ENCODE measurements at places on chromosomes 1 and 21.

GRCh38 chr1:152427458-152427857 lies 13.4 kb upstream of the CRNN start:
- DNase-seq, result no peak

DNA sequence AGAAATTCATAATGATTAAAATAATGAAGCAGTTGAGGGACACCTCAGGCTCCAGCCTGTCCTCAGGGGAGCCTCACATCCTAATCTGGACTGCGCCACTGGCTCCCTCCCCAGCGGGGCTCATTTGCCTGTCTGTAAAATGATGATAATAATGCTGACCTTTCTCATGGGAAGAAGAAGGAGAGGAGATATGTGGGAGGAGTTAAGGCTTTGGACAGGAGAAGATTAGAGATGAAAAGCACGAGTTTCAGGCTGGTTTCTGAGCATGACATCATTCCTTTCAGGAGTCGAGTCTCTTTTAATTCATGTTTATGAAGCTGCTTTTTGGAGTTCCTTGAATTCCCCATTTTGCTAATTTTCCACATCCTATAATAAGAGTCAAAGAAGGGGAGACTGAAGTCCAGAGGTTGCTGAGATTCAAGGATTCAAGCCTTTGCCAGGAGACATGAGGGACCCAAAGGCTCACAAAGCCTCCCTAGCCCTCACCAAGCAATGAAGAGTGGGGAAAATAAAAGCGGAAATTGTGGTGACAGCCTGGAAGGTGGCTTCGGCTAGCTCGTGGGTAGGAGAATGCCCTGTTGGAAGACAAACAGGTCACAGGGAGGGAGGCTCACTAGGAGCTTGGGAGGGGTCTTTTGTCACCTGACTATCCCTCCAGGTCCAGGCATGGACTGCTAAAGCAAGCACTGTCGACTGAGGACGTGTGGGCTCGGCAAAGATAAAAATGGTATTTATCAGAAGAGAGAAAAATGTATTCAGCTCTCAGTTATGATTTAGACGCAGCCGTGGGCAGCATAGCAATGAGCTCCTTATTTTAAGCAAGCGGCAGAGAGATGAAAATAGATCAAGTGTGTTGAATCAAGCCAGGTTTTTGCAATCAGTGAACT lies 27.5 kb upstream of the STMN1 start:
- DNase-seq, result no peak

GRCh38 chr1:57887964-57888491 lies 464.2 kb upstream of the DAB1 start:
- DNase-seq, result no peak

DNA sequence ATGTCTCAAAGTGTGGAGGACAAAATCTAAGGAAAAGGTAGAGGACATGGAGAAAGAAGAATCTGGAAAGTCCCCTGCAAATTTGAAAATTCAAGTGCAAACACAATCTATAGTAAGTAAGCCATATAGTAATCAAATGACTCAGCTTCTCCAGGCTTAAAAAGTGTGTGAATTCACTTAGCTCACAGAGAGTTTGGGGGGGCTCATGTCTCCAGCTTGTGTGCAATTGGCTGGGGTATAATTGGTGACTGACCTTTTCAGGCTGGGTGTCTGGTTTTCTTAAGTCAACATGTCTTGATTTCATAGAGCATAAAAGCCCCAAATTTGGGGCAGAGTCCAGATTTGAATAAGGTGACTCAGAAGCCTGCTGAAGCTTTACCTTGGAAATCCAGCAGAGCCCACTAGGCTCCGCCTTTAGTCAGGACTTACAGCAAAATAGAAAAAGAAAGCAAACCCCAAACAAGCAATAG lies 8.6 kb downstream of the CLDN14 start:
- DNase-seq, result no peak

DNA sequence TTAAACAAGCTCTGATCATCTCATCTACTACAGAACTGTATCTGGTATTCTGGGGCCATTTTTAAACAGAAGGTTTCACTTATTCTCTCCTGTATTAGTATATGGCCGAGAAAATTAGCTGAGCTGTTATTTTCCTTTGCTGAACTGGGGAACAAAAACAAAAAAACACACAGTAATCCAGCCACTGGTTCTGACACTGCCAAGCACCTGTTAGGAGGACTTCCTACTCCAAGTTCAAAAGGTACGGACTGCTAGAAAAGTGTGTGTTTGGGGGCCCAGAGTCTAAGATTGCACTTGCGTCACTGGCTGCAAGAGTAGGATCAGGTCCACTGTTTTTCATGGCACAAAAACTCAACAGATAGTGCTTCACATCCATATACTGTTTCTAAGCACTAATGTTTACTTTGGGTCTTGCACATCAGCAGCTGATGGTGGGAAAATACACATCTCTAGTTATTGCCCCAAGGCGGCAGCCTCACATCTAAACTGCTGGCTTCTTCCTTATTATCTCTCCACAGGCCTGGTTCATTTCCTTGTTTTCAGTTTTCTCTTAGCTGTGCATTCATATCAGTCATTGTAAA lies 226.1 kb downstream of the FGGY start:
- DNase-seq, result no peak

DNA sequence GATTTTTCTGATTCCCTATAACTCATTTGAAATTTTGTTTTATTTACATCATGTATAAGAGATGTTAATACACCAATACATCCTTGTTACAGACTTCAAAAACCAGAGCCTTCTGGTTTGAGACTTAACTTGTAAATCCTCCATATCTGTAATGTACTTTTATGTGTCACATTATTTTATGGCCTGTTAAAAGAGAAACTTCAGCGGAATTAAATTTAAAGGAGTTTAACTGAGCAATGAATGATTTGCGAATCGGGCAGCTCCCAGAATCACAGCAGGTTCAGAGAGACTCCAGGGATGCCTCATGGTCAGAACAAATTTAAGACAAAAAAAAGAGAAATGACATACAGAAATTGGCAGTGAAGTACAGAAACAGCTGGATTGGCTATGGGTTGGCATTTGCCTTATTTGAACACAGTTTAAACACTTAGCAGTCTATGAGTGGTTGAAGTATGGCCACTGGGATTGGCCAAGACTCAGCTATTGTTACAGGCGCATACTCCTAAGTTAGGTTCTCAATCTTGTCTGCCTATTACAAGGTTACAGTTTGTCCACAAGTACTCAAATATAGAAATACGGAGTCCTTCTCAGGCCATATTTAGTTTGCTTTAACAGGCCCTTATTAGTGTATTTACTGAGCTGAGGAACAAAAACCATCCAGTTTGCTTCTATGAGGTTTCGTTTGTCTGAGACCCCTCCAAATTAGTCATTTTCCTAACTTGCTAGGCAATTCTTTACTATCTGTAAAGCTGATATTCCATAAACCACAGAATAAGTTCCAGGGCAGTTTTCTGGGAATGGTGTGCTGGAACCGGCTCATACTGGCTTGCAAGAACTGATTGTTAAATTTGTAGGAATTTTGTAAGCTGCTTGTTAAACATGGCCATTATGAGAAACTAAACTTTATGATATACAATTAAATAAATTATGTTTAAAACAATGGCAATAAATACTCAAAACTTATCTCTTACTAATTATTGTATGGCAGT lies 56.2 kb upstream of the WDR26 start:
- DNase-seq, result no peak

GRCh38 chr1:230263568-230264195 lies 162.4 kb downstream of the PGBD5 start:
- no peak for DNase-seq

- DNase-seq, result no peak
Observed at GRCh38 chr1:98292994-98293393, 368.5 kb upstream of the SNX7 start.

DNA sequence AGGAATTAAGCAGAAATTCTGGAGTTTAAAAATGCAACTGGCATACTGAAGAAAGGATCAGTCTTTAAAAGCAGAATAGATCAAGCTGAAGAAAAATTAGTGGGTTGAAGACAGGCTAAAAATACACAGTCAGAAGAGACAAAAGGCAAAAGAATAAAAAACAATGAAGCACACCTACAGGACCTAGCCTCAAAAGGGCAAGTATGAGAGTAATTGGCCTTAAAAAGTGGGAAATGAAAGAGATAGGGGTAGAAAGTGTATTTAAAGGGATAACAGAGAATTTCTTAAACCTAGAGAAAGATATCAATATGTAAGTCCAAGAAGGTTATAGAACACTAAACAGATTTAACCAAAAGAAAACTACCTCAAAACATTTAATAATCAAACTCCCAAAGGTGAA lies 152.4 kb downstream of the GPATCH2 start:
- DNase-seq, result no peak

GRCh38 chr1:226654046-226654667 lies 84.9 kb downstream of the ITPKB start:
- no peak for DNase-seq

- DNase-seq, result no peak
Observed at GRCh38 chr1:206832352-206832880, 33.0 kb upstream of the IL20 start.

- no peak for DNase-seq
Observed at GRCh38 chr1:224199679-224200078, 16.6 kb downstream of the DEGS1 start.

- no peak for DNase-seq
Observed at GRCh38 chr1:16393570-16394521, 26.8 kb downstream of the SZRD1 start.

DNA sequence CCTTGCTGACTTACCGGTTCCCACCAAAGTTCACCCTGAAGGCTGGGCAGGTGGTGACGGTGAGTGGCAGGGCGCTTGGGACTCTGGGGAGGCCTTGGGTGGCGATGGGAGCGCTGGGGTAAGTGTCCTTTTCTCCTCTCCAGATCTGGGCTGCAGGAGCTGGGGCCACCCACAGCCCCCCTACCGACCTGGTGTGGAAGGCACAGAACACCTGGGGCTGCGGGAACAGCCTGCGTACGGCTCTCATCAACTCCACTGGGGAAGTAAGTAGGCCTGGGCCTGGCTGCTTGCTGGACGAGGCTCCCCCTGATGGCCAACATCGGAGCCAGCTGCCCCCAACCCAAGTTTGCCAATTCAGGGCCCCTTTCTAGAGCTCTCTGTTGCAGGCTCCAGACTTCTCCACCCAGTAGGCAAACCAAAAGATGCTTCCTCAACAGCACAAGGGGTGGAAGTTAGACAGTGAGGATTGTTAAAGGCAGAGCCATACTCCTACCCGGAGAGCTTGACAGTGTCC lies 16.4 kb upstream of the SEMA4A start:
- DNase-seq, result no peak

DNA sequence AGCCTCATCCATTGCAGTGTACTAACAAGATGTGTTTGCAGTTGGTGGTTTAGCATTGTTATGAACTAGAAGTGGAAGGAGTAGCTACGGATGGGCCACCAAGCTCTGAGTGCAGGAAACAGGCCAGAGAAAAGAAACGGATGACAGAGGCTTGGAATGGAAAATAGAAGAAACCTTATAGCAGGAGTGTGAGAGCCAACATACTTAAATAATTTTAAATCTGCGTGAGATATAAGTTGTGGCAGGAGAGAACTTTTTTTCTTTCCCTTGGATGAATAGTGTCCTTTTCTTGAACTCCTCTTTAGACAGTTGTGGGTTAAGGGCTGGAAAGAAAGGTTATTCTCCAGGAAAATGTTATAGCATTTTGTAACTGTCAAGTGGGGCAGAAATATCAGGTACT lies 54.2 kb downstream of the RGL1 start:
- no peak for DNase-seq

DNA sequence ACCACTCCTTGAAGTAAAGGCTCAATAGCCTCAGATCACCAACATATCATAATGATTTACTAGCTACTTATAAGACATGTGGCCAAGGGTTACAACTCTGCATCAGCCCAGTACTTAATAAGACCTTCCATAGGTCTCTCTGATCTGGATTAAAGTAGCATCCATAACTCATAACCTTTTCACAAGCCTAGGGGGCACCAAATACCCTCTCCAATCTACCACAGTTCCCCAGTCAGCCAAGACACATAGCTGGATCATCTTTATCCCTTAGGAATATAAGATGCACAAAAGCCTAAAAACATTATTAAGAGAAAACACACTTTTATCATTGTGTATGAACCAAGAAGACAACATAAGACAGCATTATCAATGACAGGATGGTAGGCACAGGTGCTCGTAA lies 22.1 kb downstream of the SSX2IP start:
- DNase-seq, result no peak

DNA sequence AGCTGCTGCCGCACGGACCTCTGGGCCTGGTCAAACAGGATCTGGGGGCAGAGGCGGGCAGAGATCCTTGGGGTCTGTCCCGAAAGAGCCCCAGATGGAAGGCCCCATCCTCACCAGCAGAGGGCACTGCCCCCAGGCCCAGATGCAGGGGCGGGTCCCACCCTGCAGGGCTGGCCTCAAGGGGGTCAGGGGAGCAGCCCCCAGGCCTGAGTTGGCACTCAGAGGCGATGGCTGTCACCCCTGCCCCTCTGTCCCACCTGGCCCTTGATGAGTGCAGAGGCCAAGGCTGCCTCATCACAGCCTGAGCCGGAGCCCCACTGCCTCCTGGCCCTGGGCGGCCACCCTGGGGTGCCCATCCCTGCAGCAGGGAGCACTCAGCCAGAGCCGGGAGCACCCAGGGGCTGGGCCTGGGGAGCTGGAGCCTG lies 5.7 kb downstream of the ACAP3 start:
- DNase-seq, result no peak

GRCh38 chr1:68116643-68117235 lies 66.3 kb upstream of the DIRAS3 start:
- DNase-seq, result no peak

GRCh38 chr1:185158800-185159199 lies 1.8 kb downstream of the SWT1 start:
- DNase-seq, result no peak

DNA sequence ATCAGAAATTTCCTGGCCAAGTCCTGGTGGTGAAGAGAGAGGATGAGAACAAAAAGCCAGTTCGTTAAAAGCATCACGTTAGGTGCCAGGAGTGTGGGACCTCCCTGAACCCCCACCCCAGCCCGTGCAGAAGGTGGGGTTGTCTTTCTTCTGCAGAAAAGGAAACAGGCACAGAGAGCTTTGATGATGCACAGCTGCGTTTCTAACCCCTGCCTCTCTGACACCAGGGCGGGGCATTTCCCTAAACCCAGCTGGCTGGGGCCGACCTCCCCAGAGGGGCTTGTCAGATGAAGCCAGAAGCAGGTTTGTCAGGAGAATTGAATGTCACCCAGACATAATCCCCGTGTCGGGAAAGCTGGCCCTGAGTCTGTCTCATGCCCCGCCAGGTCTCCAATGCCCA lies 189.3 kb upstream of the EDN2 start:
- no peak for DNase-seq

DNA sequence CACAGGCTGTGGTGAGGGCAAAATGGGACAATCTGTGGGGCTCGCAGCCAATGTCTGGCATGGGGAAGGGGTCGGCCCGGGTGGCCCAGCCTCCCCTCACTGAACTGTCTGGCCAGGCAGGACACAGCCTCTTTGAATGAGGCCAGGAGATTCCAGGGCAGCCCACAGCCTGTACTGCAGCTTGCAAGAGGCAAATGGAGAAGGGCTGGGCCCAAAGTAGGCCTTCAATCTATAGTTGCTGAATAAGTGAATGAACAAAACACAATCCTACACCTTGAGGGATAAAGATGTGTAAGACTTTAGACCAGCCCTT lies 23.2 kb downstream of the SLC27A3 start:
- DNase-seq, result no peak
